Fibroblast of the aortic adventitia (primary cell): ENCODE measurements at places on chromosomes 5 and 9.

GRCh38 chr9:110092792-110093191, 115.2 kb downstream of the C9orf152 start:
- no peak for DNase-seq

- DNase-seq = no peak
Observed at GRCh38 chr9:120358877-120359276, 221.1 kb downstream of the CDK5RAP2 start.

- no peak for DNase-seq
Observed at GRCh38 chr5:107876906-107877305, 206.2 kb upstream of the EFNA5 start.

- peak; percentile 91 for DNase-seq
Observed at GRCh38 chr5:15550502-15551112, 50.6 kb downstream of the FBXL7 start.

DNA sequence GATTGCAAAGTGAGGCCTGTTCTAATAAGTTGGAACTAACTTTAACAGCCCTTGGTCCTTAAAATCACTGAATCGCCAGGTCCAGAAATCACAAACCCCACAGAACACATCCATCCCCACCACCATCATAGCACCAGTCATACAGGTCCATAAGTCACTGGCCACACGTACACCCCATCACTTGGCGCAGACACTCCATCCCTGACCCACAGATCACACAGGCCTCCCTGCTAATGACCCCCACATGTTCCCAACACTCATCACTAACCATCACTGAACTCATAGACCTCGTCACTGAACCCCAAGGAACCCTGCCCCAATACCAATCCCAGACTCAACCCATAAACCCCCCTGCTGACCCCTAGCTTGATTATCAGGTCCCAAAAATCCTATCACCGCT, 41.2 kb upstream of the ZNF300 start:
- peak; percentile 14 for DNase-seq

DNA sequence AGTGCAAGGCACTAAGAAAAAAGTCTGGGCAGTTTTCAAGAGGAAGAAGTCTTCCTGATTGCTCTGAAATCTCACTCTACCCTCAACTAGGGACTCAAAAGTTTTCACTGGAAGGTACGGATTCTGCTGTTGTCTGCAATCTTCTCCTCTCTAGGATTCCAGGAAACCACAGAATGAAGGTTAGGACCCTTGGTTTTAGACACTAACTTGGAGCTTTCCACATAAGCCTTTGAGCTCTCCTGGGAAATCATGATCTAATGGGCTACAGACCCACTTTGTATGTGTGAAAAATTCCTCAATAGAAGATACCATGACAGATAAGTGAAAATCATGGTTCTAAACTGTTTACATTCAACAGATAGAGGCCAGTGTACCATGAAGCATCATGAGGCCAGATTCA, 265.1 kb downstream of the PSAT1 start:
- DNase-seq = no peak

DNA sequence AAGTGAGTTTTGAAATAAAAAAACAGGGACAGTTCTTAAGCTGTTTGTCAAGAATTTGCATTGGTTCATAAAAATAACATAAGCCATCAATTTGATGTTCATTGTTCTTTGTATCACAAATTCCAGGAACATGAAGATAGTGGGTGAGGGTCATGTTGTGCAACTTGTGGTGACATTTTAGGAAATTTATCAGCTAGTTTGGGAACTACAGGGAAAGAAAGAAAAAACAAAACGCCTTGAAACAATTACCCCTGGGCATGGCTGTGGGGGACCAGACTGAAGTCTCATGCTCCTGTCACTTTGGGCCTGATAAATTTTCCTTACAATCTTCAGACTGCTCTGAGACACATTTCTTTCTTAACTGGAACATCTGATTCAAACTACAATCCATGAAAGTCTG, 207.1 kb upstream of the CLINT1 start:
- DNase-seq = no peak
